ENCODE measurements at places on chromosomes 16 and 17.

- no peak for DNase-seq
Measured at GRCh38 chr16:2027024-2028010, 615 bp downstream of the NHERF2 start.

GRCh38 chr17:77321649-77322513 is 181.1 kb downstream of the SEC14L1 start:
- peak; percentile 42 for DNase-seq

DNA sequence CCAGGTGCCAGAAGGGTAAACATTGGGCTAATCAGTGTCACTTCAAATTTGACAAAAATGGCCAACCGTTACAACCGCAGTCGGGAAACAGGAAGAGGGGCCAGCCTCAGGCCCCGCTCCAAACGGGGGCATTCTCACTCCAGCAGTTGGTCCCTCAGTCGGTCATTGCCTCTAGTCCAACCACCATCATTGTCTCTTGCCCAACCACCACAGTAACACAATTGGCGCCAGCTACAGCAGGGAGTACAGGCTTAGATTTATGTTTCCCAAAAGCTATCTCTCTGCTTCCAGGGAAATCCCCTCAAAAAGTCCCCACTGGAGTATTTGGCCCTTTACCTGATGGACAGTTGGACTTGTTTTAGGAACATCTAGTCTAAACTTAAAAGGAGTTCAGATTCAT is 20.3 kb downstream of the ALOX15B start:
- DNase-seq = no peak

- DNase-seq = no peak
Measured at GRCh38 chr17:16258901-16259300, 41.9 kb downstream of the PIGL start.

DNA sequence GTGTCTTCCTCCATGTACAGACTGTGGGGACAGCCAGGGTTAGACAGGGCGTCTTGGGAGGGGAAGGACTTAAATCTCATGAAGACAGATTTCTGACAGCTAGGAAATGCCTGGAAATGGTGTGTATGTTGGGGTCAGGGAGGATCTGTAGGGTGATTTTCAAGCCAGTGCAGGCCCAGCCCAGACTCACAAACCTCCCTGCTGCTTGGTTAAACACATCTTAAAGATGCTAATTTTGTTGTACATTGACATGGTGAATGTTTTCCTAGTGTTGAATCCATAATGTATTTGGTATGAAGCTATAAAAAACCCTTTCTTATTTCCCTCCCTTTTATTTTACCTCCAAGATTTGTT is 238.3 kb downstream of the CCDC182 start:
- no peak for DNase-seq

DNA sequence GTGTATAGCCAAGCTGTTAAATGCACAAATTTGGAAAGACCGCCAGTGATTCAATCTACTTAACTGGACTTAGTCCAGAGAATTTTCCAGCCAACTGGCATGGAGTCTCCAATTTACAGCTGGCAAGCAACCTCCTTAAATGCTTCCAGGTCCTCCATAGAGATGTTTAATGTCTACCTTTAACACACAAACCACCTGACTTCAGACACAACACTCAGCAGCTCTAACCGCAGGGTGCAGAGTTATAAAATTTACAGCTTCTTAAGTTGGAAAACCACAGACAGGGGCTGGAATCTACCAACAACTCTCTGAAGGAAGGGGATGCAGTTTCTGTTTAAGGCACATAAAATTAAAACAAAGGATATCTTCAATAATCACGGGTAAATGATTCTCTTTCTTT is 106.9 kb downstream of the SYCE1L start:
- DNase-seq = no peak

DNA sequence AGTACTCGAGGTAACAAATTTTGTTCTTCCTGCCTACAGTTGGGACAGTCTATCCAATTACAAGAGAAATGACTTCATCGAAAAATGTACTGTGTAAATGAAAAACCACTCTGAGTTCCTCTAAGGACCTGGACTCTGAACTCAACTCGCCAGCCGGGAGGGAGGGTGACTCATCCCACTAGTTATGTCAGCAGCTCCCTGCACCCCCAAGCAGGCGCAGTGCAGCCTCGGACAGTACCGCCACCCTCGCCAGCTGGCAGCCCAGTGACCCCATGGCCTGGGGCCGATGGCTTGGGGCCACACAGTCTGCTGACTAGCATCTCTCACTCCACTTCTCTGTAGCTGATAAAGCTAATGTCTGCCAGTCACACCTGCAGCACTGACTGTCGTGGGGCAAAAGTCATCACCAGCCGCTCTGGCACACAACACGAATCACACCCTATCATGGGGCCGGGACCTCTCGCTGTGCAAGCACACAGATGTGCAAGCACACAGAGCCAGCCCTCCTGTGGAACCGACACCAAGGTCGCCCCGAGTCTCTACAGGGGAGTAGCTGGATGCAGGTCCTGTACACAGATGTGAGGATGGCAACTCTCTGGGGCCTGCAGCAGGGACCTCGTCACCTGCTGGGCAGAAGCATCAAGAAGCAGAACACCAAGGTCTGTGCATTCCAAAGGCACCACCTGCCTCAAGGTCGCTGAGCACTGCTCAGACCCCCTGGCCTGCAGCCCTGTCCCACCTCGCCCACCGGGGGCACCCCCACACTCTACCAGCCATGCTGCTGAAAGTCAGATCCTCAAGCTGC is 5.7 kb downstream of the CSNK1D start:
- DNase-seq = no peak

DNA sequence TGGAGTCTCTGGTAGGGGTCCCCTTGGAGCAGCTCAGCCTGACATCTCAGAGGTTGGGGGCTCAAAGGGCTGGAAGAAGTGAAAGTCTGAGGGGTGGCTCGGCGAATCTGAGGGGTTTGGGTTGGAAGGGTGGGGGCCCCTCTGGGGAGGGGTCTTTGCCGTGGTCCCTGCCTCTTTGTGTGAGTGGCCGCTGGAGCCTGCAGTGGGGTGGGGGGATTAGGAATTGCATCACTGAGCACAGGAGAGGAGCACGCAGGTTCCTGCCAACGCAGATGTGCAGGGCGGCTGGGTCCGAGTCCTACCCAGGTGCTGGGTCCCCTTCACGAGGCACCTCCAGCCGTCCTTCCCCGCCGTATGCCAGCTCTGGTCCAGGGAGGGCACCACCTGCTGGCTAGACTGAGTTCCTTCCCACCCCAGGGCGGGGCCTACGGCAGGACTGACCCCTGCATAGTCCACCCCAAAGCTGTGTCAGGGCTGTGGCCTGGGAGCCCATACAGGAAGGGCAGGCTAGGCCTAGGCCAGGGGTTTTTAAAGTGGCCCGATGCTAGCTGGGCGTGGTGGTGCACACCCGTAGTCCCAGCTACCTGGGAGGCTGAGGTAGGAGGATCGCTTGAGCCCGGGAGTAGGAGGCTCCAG is 9.9 kb downstream of the FMNL1 start:
- peak; percentile 70 for DNase-seq

DNA sequence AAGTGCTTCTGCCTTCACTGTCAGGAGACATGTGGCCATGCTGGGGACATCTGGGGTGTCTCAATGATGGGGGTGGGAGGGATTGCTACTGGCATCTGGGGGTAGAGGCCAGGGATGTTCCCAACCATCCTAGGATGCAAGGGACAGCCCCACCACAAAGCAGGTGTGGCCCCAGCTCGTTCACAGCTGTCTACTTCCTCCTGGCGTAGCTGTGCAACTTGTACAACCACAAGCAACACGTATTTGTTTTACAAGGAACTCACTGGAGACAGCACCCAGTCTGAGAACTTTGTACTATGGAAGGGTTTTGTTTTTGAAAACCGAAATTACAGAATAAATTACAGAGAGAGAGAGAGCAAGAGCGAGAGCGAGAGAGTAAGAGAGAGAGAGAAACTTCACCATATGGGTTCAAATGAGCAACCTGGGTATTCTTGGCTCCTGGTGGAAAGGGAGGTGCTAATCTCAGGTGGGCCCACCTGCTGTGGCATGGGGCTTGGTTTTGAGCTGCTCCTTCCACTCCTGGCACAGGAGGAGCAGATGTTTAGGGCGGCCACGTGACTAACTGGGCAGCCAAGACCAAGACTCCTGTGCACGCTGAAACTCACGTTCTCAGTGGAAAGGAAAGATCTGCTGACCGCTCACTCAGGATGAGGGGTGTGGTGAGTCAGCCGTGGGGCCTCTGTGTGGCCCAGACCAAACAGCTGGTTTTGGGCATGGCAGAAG is 17.5 kb upstream of the TNFRSF13B start:
- DNase-seq = no peak

Measured in D341Med (cell line).